ENCODE measurements at places on chromosomes 2 and 18. TPM values are rescaled to one million over a fixed set of nuclear protein-coding genes. Genes with fewer than 3 reads are reported as not detected.

GRCh38 chr2:222756951-222757650, 85.6 kb downstream of the MOGAT1 start:
- no peaks in the 10 kb centered on the region for H3K36me3 ChIP-seq
- H3K27ac ChIP-seq = peak overlapping the region; percentile 2
- no peak overlapping the region for H3K4me3 ChIP-seq
- peak; percentile 88 for DNase-seq
- peaks cover 19% of the 10 kb centered on the region for H3K4me1 ChIP-seq

DNA sequence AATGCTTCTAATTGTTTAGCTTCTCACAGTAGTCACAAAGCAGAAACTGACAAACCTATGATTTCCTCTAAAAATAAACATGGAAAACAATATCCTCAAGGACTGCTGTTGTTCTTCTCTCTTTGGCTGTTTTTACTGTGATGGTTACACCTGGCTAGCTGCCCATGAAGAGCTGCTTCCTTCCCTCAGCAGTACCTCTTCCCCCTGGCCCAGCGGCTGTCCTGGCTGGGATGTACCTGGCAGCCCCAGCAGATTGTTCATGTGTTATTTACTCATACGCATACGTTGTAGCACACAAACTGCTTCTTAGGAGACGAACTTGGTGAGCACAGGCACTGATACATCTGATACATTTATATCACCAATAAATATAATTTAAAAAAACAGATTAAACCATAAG, 27.4 kb downstream of the NEMP2 start:
- H3K4me1 ChIP-seq = no peaks in the 10 kb centered on the region
- H3K4me3 ChIP-seq = no peak overlapping the region
- DNase-seq = no peak

- no peak for DNase-seq
- H3K4me3 ChIP-seq = no peak overlapping the region
- H3K27ac ChIP-seq = no peak overlapping the region
These were observed 1.2 kb downstream of the TMEM247 start for GRCh38 chr2:46480562-46480961.

DNA sequence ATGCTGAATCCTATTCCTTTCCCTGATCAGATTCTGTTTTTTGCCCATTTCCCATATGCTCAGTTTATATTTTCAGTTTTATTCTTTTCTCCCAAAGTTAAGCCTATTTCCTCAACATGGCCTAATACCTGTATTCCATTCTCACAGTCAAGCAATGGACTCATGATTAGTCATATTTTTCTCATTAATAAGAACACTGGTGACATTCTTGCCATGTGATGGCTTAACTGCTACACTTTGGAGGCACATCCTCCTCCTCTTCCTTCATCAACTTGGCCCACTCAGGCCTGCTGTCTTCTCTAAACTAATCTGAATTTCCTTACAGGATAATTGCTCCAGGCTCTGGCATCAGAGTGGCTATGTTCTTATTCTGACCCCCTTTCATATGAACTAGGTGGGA, 679.2 kb downstream of the NYAP2 start:
- no peaks in the 10 kb centered on the region for H3K27me3 ChIP-seq
- H3K36me3 ChIP-seq = no peaks in the 10 kb centered on the region
- H3K4me3 ChIP-seq = no peak overlapping the region
- DNase-seq = no peak
- H3K27ac ChIP-seq = peak overlapping the region; percentile 74

GRCh38 chr2:84697895-84698294, 181.6 kb downstream of the DNAH6 start:
- DNase-seq = no peak
- H3K4me3 ChIP-seq = no peak overlapping the region
- H3K27ac ChIP-seq = no peak overlapping the region
- no peaks in the 10 kb centered on the region for H3K27me3 ChIP-seq

- H3K36me3 ChIP-seq = no peaks in the 10 kb centered on the region
- H3K27ac ChIP-seq = no peak overlapping the region
- H3K27me3 ChIP-seq = no peaks in the 10 kb centered on the region
- peak; percentile 69 for DNase-seq
- no peaks in the 10 kb centered on the region for H3K4me1 ChIP-seq
These were observed 101.7 kb upstream of the NOSTRIN start for GRCh38 chr2:168700615-168701245.

DNA sequence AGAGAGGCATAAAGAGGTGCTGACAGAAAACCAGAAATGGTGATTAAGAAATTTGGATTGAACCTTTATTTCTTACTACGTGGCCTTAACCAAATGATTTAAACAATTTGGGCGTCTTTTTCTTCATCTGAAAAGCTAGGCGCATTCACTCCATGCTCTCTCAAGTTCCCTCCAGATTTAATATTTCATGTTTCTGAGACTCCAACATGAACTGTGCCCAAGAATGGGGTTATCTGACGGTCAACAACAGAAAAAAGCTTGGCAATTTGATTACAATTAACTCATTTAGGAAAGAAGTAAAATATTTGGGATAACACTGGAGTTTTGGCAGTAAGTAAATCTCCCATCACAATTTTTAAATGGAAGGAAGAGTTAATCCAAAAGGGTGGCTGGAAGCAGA, 345.4 kb downstream of the ARHGAP15 start:
- DNase-seq = no peak
- H3K36me3 ChIP-seq = no peaks in the 10 kb centered on the region
- no peak overlapping the region for H3K27ac ChIP-seq
- peaks cover 17% of the 10 kb centered on the region for H3K4me1 ChIP-seq
- H3K4me3 ChIP-seq = no peak overlapping the region

DNA sequence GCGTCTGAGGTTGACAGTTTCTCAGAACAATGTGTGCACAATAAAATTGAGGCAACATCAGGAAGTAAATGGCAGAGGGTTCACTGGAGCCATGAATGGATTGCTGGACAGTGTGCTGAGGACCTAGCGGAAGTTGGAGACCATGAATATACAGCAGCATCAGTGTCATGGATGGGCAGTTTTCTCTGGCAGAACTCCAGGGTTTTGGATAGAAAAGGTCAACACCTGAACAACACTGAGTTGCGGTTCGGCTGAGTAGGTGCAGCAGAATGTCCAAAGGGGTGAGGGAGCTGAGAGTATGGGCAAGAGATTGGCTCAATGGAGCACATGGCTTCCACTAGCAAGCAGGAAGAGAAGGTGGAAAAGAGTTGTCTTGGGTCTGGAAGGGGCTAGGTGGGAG, 73.7 kb downstream of the DNER start:
- H3K27me3 ChIP-seq = no peaks in the 10 kb centered on the region
- no peaks in the 10 kb centered on the region for H3K36me3 ChIP-seq
- no peak for DNase-seq
- H3K4me3 ChIP-seq = no peak overlapping the region
- H3K4me1 ChIP-seq = no peaks in the 10 kb centered on the region
- H3K27ac ChIP-seq = no peak overlapping the region

GRCh38 chr2:216029416-216030129, 16.2 kb upstream of the MREG start:
- no peak overlapping the region for H3K27ac ChIP-seq
- H3K4me1 ChIP-seq = peaks cover 11% of the 10 kb centered on the region
- peak; percentile 6 for DNase-seq

DNA sequence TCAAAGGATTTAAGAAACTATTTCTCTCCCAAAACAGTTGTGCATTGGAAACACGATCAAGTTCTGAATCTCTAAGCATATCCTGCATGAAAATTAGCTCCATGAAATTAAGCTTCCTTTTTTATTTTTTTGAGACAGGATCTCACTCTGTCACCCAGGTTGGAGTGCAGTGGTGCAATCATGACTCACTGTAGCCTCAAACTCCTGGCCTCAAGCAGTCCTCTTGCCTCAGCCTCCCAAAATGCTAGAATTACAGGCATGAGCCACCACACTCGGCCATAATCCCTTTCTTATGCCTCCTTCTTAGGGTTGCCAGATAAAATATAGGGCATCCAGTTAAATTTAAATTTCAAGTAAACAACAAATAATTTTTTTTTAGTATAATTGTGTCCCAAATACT, 124.4 kb downstream of the ARL4C start:
- H3K36me3 ChIP-seq = no peaks in the 10 kb centered on the region
- no peak overlapping the region for H3K27ac ChIP-seq
- peaks cover 5% of the 10 kb centered on the region for H3K4me1 ChIP-seq
- DNase-seq = no peak
- no peaks in the 10 kb centered on the region for H3K27me3 ChIP-seq
- no peak overlapping the region for H3K4me3 ChIP-seq

Gene HTR2B
- not detected for total RNA-seq

Gene HEATR5B
- total RNA-seq = 15.6 TPM

Gene AMER3
- not detected for total RNA-seq

Gene CHRND
- total RNA-seq = not detected

Gene CYP1B1
- total RNA-seq = 12.9 TPM

Gene SPATA3
- not detected for total RNA-seq

Measured in astrocyte (in vitro differentiated cells and primary cell).